Fibroblast of skin of scalp (primary cell): ENCODE measurements at places on chromosomes 16 and 17.

- no peak for DNase-seq
Measured at GRCh38 chr16:83900571-83900970, 1.7 kb downstream of the MLYCD start.

DNA sequence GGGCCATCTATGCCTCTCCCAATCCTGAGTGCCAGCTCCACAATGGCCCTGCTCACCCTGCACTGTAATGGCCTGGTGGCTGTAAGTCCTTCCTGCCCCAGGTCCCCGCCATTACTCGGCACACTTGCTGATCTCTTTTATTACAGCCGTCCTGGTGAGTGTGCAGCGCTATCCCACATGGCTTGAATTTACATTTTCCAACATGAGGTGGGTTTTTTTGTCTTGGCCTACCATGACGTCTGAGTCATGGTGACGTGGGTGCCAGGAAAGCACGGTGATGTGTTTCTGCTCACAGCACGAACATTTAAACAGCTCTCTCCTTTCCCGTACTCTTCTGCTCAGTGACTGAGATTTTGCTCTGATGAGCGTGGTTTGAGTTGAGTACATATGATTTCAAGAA is 55.2 kb upstream of the FOXF1 start:
- peak; percentile 77 for DNase-seq

GRCh38 chr16:80309178-80309577 is 231.6 kb upstream of the DYNLRB2 start:
- DNase-seq: no peak

GRCh38 chr17:67491009-67491680 is 114.1 kb downstream of the PITPNC1 start:
- DNase-seq: peak; percentile 86

GRCh38 chr17:72465191-72466024 is 344.6 kb downstream of the SOX9 start:
- peak; percentile 70 for DNase-seq

DNA sequence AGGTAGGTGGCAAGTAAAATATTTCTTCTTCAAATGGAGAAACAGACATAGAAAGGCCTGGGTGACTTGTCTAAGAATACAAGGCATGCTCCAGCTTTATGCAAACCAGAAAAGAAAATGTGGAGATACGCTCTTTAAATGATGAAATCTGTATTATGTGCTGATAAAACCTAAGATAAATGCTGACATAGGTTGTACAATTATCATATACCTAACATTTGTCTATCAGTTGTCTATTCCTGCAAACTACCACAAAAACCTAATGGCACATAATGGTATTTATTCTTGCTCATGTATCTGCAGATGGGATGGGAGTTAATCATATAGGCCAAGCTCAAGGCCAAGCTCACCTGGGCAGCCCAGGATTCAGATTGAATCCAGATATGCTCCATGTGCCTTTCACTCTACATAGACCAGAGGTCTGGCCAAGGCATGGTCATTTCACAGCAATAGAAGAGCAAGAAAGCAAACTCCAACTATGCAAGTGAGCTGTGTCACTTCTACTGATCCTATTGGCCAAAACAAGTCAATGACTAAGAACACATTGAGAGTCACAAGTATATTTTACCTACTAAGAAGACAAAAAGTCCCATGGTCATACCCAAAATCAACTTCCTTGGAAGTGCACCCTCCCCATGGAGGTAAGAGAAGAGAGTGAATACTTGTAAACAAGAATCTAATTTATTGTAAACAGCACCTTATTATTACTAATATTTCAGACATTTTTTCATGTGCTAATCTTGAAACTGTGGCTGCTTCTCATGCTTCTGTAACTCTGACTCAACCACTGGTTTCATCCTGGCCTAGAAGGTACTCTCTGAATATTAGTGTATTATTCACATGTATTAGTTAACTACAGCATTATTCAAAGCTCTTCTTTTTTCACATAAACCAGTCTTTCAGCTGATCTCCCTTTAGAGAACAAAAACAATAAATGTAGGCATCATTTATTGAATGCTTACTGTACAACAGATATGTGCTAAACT is 270.7 kb upstream of the SOX9 start:
- DNase-seq: no peak

- DNase-seq: peak; percentile 76
Measured at GRCh38 chr16:20866145-20866772, 33.9 kb downstream of the DCUN1D3 start.

DNA sequence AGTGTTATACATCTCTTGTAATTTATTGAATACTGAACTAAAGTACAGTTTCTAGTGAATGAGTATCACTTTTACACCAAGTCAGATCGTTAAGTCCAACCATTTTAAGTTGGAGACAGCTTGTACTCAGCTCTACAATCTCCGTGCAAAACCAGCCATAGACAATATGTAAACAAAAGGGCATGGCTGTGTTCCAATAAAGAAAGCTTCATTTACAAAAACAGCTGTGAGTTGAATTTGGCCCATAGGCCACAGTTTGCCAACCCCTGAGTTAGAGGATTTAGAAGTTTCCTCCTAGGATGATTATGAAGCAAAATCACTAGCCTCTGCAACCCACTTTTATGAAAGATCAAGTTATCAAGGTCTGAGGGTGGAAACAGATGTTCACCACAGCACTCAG is 105.7 kb upstream of the RCVRN start:
- DNase-seq: no peak
